Hindlimb muscle (tissue), 1 donor: ENCODE measurements at places on chromosomes 13 and 19. TPM values are rescaled to one million over a fixed set of nuclear protein-coding genes. Genes with fewer than 3 reads are reported as not detected.

ZNF30 gene
- 3.9 TPM for polyA plus RNA-seq

TMIGD2 gene
- 0.89 TPM for polyA plus RNA-seq

NAPSA gene
- 0.74 TPM for polyA plus RNA-seq

NBEA gene
- 17.3 TPM for polyA plus RNA-seq

EFNB2 gene
- 22.6 TPM for polyA plus RNA-seq

JAK3 gene
- 3.7 TPM for polyA plus RNA-seq

CBY2 gene
- polyA plus RNA-seq, result not detected

PTPRH gene
- polyA plus RNA-seq, result 0.27 TPM

SHANK1 gene
- 38.7 TPM for polyA plus RNA-seq

KCNRG gene
- polyA plus RNA-seq, result 1.1 TPM

DOCK9 gene
- 97.1 TPM for polyA plus RNA-seq

DNA sequence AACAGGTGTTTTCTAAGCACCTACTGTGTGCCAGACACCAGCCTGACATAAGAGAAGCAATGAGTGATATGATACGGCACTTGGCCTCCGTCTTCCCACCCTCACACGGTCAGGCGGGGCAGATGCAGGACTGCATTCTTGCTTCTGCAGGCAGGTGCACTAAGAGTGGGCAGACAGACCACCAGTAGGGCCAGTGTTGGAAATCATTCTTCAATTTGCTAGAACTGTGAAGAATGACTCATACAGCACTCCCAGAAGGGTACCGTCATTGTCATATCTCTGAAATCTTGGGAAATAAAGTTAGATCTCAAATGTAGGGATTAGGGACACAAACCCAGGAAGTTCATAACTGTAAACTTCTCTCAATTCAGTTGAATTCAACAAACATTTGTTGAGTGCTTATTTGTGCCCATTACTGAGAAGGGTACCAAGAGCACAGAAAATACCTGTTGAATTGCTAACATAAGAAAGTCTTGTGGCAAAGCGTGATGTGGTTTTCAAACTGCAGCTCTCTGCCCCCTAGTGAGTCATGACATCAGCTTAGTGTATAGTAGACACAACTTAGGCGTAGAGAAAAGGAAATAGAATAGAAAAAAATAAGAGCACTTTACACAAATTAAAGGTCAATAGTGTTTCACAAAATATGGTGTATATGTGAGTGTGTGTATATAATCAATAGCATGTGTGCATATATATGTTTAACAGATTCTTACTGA is 76.1 kb downstream of the TEX26 start:
- DNase-seq, result no peak

DNA sequence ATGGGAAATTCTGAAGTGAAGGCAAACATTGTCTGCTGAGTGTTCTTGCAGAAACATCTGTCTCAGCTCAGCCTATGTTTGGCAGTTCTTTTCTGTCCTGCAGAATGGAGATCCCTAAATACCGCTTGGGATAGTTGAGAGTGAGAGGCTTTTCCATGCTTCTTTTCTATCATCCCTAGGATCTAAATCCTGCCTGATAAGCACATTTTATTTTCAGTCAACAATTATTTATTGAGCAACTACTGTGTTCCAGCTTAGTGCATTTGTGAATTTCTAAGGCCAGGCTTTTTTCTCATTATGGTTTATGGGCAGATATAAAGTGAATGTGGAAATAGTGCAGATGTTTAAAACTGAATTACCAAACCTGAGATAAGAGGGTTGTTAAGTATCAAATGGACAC is 62.6 kb downstream of the SLC10A2 start:
- no peak for DNase-seq

GRCh38 chr19:50741179-50741933 is 18.2 kb downstream of the CLEC11A start:
- no peak for DNase-seq

DNA sequence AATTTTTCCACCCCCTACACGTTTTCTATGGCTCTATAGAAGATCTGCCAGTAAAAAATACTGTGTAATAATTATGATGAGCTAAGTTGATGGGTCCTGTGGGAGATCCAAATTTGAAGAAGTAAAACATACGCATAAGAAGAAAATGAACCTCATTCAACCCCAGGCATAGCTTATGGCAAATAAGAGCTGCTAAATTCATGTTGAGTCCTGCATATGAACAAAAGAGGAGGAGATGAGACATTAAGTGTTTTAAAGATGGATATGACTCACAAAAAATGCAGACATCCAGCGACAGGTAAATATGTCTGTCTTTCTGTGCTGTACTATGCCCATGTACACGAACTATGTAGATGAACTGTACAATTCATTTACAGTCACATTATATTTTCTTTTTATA is 101.9 kb downstream of the LIG4 start:
- no peak for DNase-seq

- no peak for DNase-seq
Observed at GRCh38 chr19:3190921-3191805, 5.4 kb downstream of the NCLN start.

DNA sequence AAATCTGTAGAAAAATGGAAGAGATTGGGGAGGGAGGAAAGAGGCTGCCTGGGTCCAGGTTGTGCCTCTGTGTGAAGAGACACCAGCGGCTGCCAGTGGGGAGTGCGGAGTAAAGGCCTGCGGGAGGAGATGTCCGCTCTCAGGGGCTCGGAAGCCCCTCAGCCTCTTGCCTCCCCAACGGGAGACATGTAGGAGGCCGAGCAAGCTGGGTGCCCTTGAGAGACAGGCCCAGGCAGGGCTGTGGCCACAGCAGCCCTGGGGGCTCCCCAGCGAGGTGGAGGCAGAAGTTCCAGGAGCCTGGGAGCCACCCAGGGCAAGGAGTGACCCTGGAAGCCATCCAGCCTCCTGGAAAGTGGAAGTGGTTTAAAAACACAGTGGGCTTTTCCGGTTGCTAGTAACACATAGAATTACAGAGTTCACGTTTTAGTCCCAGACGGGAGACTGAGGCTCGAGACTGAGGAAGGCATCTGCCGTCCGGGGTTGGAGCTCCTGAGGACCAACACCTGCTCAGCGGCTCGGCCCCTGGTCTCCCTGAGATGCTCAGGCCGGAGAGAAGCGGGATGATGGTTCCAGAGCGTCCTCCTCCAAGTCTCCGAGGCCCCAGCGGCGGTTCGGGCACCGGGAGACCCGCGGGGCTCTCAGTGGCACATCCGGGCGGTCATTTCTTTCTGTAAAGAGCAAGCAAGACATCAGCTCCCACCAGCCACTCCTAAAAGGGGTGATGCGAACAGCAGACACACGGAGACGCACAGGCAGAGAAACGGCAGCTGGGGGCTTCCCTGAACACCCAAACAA is 21.9 kb upstream of the MKNK2 start:
- DNase-seq, result no peak

GRCh38 chr13:114152831-114153371 is 20.5 kb upstream of the RASA3 start:
- DNase-seq, result no peak

DNA sequence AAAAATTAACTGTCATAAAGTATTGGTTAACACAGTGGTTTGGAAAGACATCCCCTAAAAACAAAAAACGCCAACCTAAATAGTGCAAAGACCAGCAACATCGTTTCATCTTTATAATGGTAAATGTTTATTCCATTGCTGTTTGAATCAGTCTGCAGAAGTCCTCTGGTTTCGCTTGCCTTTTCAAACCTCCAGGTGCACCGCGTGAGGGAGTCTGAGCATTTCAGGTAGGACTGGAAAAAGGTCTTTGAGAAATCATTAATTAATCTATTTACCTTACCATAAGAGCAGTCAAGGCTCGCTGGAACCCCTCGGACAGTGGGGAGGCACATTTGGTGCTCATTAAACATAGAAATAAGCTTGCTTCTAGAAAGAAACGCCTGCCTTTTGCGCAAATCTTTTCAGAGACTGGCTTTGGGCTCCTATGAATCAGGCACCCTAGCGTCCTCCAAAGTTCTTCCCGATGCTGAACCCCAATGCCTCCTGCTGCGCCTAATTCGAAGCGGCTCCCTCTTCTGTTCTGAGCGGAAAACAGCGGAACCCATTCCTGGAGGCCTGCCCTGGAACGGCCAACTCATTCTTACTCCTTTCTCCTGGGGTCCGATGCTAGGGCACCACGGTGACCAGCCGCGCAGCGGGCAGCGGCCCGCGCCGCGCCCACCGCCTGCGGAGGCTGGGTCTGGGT is 951 bp upstream of the MTUS2 start:
- DNase-seq, result no peak

DNA sequence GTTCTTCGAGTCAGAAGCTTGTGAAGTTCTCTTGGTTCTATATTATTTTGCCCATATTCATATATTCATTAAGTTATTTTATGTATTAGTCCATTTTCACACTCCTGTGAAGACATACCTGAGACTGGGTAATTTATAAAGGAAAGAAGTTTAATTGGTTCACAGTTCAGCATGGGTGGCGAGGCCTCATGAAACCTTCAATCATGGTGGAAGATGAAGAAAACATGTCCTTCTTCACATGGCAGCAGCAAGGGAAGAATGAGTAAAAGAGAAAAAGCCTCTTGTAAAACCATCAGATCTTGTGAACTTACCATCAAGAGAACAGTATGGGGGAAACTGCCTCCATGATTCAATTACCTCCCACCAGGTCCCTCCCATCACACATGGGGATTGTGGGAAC is 182.3 kb downstream of the GPC5 start:
- DNase-seq, result no peak

GRCh38 chr19:32652894-32653598 is 21.9 kb downstream of the ANKRD27 start:
- no peak for DNase-seq

GRCh38 chr19:50876456-50876855 is 3.2 kb downstream of the KLK2 start:
- no peak for DNase-seq

GRCh38 chr13:26019881-26020870 is 31.6 kb downstream of the SHISA2 start:
- DNase-seq, result no peak

- no peak for DNase-seq
Observed at GRCh38 chr19:55679343-55680257, 4.6 kb downstream of the EPN1 start.

- DNase-seq, result no peak
Observed at GRCh38 chr19:39557811-39558623, 18.1 kb upstream of the EID2 start.

- DNase-seq, result no peak
Observed at GRCh38 chr19:7657131-7657751, 11.6 kb upstream of the RETN start.

DNA sequence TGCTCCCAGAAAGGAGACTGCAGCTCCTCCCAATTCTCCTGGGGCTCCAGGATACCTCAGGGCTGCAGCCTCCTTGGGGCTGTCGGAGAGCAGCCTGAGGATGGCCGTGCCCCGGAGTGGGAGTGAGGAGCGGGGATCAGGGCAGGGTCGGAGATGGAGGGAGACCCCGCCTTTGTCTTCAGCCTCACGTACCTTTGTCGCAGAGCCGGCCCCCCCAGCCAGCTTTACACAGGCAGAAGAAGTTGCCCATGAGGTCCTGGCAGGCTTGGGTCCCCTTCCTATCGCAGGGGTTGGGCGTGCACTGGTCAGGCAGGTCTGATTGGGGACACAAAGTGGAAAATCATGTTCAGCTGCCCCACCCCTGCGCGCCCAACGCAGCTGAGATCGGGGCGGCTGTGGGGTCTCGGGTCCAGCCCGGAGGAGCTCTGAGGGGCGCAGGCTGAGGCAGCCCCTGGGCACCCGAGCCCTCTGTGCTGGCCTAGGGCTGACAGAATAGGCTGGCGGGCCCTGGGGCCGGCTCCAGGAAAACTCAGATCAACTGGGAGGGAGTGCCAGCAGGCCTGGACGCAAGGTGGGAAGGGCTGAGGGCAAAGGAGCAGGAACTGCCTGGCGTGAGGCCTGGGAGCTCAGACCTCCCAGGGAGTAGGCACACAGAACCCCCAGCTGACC is 24.2 kb downstream of the GAS6 start:
- no peak for DNase-seq

- no peak for DNase-seq
Observed at GRCh38 chr13:36445891-36446351, 13.6 kb downstream of the CCNA1 start.

GRCh38 chr19:39156326-39157230 is 31.0 kb downstream of the PAK4 start:
- no peak for DNase-seq

DNA sequence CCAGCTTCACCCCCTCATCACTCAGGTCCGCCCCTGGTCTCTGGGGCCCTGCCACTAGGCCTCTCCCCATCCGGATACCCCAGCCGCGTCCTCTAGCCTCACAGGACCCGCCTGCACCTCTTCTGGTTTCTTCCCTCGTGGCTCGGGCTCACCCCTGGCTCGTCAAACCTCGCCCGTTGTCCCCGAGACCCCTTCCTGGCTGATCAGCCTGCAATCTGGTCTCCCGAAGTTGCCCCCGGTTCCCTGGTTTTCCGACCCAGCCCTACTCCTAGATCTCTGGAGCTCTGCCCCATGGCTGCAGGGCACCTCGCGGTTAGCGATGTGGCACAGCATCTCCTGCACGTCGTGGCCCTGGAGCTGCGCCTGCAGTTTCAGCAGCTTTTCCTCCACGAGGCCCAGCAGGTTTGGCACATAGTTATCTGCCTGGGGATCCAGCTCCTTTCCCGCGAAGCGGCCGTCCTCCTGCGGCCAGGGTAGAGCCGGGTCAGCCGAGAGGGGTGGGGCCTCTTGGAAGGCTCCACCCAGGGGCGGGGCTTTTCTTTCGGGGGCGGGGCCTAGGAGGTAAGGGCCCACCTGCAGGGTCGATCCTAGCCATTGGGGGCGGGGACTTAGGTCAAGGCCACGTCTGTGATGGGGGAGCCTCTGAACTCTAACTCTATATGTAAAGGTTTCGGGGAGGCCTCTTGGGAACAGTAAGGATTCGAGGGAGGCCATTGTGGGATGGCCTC is 2.4 kb upstream of the RGL3 start:
- no peak for DNase-seq

DNA sequence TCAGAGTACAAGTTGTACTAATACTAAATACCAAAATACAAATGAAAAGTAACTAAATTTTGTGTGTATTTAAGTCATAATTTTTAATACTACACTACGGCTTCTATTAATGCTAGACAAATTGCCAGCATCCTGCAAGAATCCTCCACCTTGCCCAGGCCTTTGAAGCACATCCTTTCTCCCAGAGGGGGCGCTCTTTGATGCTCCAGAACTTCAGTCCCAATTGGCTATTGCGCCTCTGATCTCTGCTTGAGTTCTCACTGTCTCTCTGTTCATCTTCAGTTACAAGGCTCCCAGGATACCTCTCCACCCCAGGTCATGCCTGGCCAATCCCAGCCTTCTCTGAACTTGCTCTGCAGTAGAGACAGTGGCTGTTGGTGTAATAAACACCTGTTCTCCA is 141.0 kb downstream of the DCLK1 start:
- DNase-seq, result no peak

DNA sequence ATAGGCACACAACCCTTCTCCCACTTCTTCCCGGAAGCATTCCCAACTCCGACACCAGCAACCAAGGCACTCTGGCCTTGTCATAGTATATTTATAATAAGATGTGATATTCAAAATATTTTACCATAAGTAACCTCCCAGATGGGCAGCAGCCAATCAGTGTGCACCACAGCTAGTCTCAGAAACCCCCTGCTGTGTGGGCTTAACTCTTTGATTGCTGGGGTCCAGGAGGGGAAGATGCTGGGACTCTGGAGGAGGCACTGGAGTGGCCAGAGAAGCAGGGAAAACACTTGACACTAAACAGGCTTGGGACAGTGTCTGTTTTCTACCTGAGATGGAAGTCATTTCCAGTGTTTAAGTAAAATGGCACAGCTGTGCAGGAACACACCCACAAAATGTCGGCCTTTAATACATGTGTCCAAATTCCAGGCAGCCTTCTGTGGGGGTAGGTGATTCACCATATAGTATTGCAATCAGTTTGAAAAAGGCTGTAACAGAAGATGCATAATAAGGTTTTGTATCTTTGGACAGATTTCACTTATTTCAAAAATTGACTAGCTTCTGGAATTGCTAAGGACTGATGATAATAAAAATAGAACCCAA is 100.7 kb downstream of the MBNL2 start:
- no peak for DNase-seq
